Neural cell (in vitro differentiated cells): ENCODE measurements at places on chromosomes 7 and 10. TPM values are rescaled to one million over a fixed set of nuclear protein-coding genes. Genes with fewer than 3 reads are reported as not detected.

Gene RNF148
- polyA plus RNA-seq: 0.25 TPM in 1 of 2 replicates, not detected in the other

Gene PKD2L1
- not detected in 2 replicates for polyA plus RNA-seq

Gene HMX2
- polyA plus RNA-seq: not detected in 2 replicates

Gene ZNF804B
- 0.32 and 0.37 TPM in 2 replicates for polyA plus RNA-seq

Gene CLDN3
- not detected in 2 replicates for polyA plus RNA-seq

Gene SORCS3
- 9.8 and 14.4 TPM in 2 replicates for polyA plus RNA-seq
